ENCODE measurements at places on chromosomes 7 and 10.

- no peak for DNase-seq
Observed at GRCh38 chr7:158377800-158378623, 209.6 kb downstream of the PTPRN2 start.

DNA sequence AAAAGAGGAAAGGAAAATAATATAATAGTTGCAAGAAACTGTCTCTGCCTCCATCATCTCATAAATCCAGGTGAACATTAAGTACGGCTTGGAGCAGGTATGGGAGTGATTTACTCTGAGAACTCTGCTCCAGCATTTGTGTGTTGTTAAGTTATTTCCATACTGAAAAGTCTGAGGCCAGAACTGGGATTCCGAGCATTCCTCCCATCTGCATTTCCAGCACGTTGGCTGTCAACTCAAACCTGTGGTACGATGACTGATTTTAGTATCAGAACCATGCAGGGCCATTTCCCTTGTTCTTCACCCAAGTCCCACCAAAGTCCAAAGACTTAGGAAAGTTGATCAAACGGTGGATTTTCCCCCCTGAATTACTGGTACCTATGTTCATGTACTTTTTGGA is 104.9 kb downstream of the CREB5 start:
- no peak for DNase-seq

GRCh38 chr10:109966961-109967738 is 40.6 kb upstream of the ADD3 start:
- DNase-seq, result no peak

DNA sequence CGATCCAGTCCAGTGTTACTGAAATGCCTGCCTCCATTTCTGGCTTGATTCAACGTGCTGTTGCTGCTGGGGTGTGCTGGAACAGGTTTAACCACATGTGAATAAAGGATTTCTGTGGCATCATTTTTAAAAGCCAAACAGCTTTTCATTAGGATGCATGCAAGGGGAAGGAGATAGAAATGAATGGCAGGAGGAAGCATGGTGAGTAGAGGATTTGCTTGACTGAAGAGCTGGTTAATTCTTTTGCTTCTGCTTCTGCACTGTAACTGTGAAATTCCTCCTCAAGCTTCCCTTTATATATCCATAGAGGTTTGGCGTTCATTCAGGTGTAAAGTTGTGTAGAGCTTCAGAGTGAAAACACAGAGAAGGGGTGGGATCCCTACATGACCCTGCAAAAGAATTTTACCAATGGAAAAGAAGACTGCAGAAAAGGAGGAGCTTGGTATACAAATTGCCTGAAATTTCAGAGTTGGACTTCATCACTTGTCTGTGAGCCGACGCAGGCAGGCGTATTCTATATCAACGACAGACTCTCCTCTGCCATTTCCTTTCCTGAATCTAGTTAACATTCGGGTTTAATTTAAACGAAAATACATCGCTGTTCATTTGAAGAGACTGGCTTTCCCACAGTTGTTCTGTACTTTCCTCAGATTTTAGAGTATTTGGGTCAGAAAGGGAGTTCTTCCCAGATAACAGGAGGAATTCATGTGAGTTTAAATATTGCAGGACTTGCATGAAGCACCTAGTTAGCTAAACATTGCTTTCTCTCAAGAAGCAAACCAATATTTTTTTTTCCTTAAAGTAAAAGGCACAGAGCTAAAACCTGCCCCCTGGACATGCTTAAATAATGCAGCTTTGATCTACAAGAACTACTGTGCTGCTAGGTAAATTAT is at the start of gene SOSTDC1:
SOSTDC1 (minus strand) TSS at position 270 of the 893 bp plus-strand sequence; CDS start at position 200, 70 bp downstream.
- DNase-seq, result no peak

GRCh38 chr10:73763343-73763742 is 18.5 kb upstream of the CHCHD1 start:
- no peak for DNase-seq
